ENCODE measurements at places on chromosomes 7 and 10.
A peak's percentile ranks its signal among the peaks of the same experiment; 100 is the strongest.

- DNase-seq, result no peak
These were observed 66.9 kb downstream of the ZNRF2 start for GRCh38 chr7:30351286-30351685.

DNA sequence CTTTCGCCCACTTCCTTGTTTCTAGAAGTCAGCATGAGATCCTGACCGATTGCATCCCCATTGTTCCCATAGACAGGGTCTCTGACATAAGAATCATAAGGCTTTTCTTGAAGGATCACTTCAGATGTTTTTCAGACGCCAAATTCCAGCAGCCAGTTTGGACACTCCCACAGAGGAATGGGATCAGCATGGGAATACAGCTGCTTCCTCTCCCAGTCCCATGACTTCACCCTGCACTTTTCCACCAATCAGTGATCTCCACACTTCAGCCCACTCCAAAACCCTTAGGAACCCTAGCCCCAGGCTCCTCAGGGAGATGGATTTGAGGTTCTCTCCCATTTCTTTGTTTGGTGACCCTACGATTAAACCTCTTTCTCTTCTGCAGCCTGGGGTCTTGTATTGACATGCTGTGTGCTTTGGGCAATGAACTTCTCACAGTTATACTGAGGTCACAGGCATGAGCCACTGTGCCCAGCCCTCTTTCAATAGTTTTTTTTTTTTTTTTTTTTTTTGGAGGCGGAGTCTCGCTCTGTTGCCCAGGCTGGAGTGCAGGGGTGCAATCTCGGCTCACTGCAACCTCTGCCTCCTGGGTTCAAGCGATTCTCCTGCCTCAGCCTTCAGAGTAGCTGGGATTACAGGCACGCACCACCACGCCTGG lies 52.8 kb upstream of the CHST3 start:
- DNase-seq, result no peak

DNA sequence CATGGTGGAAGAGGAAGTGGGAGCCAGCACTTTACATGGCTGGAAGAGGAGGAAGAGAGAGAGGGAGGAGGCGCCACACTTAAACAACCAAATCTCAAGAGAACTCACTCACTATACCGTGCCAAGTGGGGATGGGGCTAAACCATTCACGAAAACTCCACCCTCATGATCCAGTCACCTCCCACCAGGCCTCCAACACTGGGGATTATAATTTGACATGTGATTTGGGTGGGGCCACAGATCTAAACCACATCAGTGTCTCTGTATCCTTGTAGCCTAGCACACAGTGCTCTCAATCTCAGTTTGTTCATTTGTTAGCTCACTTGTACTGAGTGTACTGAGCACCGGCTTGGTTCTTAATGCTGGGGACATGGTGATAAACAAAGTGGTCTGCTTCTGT lies 228.3 kb downstream of the BUB3 start:
- DNase-seq, result no peak

GRCh38 chr7:778968-779451 lies 51.9 kb upstream of the PRKAR1B start:
- no peak for DNase-seq

DNA sequence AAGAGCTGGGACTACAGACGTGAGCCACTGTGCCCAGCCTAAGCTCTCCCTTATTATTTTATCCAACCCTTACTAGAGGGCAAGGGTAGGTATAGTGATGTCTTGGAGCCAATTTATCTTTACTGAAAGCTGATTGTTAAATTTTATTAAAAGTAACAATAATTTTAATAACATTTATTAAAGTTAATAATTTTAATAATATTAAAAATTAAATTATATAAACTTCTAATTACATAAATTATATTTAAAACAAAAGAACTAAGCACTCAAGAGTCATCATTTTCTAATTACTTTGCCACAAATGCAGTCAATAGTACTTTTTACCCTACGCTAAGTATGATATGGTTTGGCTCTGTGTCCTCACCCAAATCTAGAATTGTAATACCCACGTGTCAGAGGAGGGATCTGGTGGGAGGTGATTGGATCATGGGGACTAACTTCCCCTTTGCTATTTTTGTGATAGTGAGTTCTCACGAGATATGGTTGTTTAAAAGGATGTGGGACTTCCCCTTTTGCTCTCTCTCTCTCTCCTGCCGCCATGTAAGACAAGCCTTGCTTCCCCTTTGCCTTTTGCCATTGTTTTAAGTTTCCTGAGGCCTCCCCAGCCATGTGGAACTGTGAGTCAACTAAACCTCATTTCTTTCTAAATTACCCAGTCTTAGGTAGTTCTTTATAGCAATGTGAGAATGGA lies 58.4 kb upstream of the ETV1 start:
- DNase-seq, result no peak

DNA sequence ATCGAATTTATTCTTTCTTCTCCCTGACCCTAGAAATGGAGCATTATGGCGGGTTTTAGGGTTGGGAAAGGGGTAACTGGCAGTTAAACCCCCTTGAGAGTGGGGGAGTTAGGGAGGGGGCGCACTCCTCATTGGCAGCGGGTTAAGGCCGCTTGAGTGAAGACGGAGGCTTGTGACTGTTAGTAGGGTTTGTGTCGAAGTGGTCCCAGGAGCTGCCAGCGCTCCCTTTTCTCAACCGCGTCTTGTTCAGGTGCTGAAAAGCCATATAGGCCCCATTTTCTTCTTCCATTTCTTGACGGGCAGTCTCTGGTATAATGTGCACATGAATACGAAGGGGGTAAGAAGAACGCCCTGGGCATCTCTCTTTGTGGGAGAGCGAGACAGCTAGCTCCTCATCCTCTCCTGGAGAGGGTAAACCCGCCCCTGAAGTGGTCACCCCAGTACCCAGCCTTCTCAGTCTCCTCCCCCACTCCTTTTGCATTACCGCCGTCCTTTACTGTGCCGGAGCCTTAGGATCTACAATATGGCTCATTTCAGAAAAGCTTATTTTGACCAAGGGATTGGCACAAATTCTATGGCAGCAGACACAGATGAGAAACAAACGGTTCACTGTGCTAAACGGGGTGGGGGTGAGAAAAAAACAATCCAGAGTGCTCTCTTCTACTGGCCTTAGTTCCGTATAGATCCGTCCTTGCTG lies 836 bp downstream of the KMT2E start:
- peak; percentile 77 for DNase-seq

- DNase-seq, result no peak
These were observed 15.2 kb upstream of the FZD1 start for GRCh38 chr7:91248996-91249395.

GRCh38 chr7:45143616-45144015 lies 14.0 kb upstream of the RAMP3 start:
- no peak for DNase-seq

- no peak for DNase-seq
These were observed 706.9 kb upstream of the GHITM start for GRCh38 chr10:83432261-83433045.

DNA sequence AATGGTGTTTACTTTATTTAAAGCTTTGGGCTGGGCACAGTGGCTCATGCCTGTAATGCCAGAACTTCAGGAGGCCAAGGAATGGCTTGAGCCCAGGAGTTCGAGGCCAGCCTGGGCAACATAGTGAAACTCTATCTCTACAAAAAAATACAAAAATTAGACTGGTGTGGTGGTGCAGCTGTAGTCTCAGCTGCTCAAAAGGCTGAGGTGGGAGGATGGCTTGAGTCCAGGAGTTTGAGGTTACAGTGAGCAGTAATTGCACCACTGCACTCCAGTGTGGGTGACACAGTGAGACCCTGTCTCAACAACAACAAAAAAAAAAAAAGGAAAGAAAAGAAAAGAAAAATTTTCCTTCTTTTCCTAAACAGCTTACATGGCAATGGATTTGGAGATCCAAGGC lies 22.0 kb downstream of the SLC16A9 start:
- no peak for DNase-seq

DNA sequence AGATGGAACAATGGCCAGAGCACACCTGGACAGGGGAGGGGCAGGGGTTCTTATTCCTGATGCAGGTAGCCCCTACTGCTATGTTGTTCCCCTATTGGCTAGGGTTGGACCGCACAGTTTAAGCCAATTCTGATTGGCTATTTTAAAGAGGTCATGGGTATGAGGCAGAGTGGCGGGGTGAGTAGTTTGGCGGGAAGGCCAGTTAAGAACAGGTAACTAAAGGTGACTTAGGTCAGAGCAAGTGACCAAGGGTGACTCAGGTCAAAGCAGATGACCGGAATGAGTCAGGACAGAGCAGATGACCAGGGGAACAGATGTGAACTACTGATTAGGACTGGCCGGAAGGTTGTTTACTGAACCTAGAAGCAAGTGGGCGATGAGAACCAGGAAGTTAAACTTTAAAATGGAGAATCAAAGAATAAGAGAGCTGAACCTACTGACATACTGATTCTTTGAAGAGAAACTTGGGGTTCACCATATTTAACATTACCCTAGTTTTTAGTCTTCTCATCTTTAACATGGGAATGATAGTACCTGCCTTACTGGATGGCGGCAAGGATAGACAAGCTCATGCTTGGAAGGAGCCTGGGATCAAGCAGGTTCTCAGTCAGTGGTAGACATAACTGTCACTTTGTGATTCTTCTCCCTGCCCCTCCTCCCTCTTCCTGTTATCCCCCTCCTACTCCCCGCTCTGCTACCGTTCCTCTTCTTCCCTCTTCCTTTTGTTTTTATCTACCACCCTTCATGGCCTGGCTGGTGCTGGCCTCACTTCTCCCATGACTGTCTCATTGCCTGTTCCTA lies 55.0 kb downstream of the CCNY start:
- no peak for DNase-seq

- DNase-seq, result no peak
These were observed 36.4 kb upstream of the CARD11 start for GRCh38 chr7:3080106-3080505.
